ENCODE measurements at places on chromosomes 3 and 15.

GRCh38 chr15:22228101-22228762 lies 147.9 kb downstream of the OR4M2 start:
- no peak for DNase-seq

GRCh38 chr3:15121936-15122335 lies 23.0 kb upstream of the RBSN start:
- DNase-seq: no peak

- no peak for DNase-seq
Measured at GRCh38 chr15:85756411-85757072, 38.2 kb downstream of the KLHL25 start.

DNA sequence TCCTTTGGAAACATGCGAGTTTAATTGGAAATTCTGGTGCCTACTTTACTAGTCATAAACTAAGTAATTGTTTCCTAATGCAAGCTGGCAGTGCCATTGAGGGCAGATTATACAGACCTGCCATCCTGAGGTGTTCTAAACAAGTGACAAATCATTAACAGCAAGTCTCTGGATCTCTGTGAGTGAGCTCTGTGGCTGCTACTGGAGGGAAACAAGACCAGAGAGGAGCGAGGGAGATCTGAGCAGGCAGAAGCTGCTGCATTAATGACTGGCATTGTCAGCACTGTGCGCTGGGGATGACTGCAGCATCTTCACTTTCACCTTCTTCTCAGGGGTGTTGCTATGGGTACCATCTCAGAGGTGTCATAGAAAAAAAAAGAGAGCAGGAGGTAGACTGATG lies 308.4 kb upstream of the DPH6 start:
- no peak for DNase-seq

GRCh38 chr15:99582508-99582960 lies 16.8 kb downstream of the MEF2A start:
- DNase-seq: no peak

- DNase-seq: no peak
Measured at GRCh38 chr15:58738046-58738707, 11.3 kb downstream of the ADAM10 start.

DNA sequence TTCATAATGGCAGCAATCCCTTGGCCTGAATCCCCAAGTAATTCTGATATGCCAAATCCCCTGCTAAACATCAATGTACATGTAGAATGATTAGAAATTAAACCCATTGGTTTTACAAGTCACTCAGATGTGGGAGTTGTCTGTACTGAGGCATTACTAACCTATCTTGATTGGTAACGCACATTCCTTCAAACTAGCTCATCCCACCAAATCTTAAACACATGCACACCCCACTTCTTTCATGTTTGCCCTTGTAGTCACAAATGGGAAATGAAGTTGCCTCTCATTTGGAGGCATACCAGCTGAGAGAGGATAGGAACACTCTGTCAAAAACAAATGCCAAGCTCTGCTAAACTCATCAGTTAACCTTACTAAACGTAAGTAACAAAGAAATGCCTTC lies 29.1 kb upstream of the MAN2C1 start:
- no peak for DNase-seq

- no peak for DNase-seq
Measured at GRCh38 chr3:24519368-24520100, 24.9 kb upstream of the THRB start.

- DNase-seq: no peak
Measured at GRCh38 chr3:184602372-184603150, 41.0 kb downstream of the EPHB3 start.

- DNase-seq: no peak
Measured at GRCh38 chr15:77371850-77372563, 47.9 kb downstream of the PEAK1 start.

DNA sequence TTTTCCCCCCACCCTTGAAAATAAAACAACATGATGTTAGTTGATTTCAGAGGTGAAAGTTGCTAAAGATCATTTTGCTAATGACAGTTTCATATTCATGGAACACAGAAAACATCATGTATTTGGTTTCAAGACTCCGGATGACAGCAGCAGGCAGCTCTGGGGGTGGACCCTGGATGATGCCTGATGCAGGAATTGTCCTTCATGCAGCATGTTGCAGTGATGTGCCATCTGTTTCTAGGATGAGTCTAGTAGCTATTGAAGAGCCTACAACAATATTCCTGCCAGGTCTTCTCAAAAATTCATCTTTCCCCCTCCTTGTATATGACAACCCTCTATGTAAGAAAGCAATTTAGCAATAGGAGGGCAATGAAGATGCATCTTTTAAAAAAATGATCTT lies 108.3 kb downstream of the SV2B start:
- DNase-seq: no peak

GRCh38 chr3:42652611-42653302 lies 740 bp upstream of the ZBTB47 start:
- DNase-seq: no peak

- no peak for DNase-seq
Measured at GRCh38 chr15:82571722-82572222, 31.5 kb upstream of the RPS17 start.

DNA sequence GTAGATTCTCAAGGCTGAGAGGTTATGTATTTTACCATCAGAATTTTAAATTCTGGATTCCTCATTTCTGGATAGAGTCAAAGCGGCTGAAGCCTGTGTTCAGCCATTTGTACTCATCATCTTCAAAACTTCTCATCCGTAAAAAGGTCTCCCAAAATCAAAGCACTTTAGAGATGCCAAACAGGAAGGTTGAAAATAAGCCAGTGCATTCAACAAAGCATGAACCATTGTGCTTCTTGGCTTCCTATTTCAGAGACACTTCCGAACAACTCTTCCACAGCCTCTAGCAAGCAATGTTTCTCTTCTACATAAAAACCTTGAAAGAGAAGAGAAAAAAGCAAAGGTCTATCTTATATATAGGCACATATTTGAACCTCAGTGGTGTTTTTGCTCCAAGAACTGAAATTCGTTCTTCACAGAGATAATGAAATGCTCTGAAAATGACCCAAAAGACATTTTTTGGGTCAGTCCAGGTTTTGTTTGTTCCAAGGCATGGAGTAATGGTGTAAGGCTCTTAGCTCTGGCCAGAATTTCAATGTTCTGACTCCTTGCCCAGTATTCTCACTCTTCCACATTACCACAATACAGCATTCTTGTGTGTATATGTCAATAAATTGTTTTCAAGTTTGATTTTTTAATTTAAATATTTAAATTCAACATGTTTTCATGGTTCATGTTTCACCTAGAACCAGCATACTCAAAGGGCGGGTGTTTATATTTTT lies 163.1 kb downstream of the STAC start:
- no peak for DNase-seq

- DNase-seq: no peak
Measured at GRCh38 chr3:78424656-78425055, 1343.1 kb downstream of the ROBO1 start.

DNA sequence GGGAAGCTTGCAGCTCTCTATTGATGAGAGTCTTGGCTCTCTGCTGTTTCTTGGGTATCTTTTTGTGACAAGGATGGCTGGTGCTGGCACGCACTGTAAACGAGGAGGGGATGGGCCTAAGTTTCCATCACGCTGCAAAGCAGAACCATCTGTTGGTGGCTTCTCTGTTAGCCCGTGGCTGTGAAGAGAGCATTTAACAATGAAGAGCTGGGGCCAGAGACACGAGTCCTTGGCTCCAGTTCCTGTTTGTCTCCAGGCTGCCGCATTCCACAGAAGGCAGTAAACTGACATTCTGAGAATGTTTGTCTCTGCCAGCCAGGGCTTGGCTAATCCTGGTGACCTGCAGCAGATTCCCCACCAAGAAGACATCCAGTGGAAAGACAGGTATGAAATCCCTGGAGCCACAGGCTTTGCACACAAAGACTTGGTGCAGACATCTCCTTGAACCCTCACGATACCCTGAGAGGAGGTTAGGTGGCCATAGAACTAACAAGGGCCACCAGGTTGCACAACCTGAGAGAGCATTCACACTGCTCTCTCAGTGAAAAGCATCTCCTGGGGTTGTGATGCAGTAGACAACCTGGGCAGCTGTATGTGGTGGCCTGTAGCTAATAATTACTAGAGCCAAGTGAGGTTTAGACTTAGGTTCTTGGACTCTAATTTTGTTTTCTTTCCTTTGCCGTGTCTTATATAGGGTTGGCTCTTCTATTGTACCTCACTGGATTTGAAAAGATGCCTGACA lies 130.9 kb downstream of the ASB7 start:
- no peak for DNase-seq

DNA sequence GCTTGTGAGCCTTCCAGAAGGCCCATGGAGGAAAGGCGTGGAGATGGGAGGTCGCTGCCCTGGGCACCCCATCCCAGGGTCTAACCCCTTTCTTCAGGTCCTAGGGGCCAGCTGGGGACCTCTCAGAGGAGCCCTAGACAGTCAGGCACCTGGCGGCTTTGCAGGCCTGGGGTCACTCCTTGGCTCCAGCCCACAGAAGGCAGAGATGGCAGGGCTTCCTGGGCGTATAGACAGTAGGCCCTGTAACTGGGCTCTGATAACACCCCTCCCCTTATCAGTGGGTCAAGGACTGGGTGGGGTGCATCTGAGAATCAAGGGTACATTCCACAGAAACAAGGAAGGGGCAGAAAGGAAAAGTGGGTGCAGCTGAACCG lies 16.7 kb downstream of the ZDHHC19 start:
- no peak for DNase-seq

DNA sequence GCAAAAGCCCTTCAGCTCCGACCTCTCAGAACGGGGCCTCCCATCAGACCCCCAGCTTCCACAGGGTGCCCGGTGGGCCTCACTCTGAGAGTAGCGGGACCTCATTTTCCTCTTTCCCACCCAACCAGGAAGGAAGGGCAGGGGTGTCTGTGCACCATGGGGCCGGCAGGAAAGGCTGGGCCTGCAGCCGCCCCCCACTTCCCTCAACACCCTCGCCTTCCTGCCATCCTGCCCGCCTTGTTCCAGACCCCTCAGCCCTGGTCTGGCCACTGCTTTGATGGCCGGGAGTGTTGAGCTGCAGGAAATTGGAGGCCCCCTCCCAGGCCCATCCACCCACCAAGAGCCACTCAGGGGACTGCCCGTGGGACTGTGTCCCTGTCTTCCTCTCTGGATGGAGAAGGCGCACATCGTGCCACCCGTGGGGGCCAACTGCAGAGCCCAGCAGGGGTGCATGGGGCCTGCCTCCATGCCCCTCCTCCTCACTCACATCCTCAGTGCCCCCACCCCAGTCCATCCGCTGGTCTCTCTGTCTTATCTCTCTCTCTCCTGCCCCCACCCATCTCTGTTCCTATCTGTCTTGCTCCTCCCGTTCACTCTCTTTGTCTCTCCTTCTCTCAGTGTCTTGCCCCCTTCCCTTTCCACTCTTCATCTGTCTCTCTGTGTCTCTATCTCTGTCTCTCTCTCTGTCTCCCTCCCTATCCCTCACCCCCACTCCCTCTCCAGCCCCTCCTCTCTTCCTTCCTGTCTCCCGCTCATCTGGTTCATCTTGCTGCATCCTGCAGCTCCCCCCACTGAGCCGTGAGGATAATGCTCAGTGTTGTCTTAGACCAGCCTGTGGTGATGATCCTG lies 1.8 kb upstream of the PLXND1 start:
- no peak for DNase-seq

DNA sequence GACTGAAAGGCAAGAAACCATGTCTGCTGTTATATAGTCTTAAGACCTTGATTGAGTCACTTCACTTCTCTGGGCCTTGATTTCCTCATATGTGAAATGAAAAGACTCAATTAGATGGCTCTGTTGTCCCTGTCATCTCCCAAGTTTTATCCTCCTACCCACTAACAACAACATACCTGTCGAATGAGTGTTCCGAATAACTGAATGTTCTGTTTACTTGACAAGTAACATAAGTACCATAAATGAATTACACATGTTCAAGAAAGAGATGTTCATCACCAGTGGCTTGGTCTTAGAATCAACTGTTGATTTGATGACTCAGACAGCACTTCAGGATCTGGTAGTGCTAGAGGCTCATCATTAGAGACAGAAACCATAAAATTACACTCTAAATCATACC lies 311.7 kb downstream of the VPS13C start:
- no peak for DNase-seq

- DNase-seq: no peak
Measured at GRCh38 chr3:65551945-65552344, 486.8 kb downstream of the MAGI1 start.

DNA sequence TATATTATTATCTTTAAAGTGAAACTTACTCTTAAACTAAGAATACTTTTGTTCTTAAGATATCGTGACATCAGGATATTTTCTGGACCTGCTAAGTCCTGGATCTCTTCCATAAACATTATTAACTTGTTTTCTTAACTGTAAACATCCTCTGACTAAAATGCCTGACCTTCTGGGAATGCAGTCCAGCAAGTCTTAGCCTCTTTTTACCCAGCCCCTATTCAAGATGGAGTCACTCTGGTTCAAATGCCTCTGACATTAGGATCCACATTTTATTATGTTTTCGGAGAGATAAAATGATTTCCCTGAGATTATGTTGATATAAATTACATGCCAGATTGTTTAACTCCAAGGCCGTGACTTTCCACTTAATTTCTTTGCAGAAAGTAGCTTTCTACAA lies 37.6 kb downstream of the OSTN start:
- no peak for DNase-seq

DNA sequence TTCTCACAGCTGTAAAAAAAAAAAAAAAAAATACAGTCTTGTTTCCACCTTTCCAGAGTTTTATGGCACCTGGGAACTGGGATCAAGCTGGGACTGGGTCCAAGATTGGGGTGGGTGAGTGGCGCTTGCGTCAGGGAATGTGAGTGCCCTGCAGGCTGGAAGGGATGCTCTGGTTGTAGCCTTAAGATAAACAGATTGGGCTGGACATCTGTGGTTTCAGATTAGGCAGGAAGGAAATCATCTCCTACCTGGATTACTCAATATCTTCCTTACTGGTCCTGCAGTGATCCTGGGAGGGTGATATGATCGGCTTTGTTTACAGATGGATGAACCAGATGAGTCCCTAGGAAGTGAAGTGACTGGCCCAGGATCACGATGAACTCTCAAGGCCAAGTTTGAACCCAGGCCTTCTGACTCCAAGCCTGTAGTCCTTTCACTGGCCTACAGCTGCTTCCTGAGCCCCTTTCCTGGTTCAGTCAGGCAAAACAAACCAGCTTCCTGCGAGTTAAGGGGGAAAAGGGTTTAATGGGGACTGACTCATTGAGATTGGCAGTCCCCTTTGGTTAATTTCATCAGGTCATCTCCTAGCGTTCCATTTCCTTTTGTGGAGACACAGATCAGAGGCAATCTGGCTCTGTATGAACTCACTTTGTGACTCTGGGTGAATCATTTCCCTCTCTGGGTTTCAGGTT lies 179.8 kb downstream of the THSD4 start:
- no peak for DNase-seq

- no peak for DNase-seq
Measured at GRCh38 chr3:196555295-196555694, 13.1 kb downstream of the WDR53 start.

DNA sequence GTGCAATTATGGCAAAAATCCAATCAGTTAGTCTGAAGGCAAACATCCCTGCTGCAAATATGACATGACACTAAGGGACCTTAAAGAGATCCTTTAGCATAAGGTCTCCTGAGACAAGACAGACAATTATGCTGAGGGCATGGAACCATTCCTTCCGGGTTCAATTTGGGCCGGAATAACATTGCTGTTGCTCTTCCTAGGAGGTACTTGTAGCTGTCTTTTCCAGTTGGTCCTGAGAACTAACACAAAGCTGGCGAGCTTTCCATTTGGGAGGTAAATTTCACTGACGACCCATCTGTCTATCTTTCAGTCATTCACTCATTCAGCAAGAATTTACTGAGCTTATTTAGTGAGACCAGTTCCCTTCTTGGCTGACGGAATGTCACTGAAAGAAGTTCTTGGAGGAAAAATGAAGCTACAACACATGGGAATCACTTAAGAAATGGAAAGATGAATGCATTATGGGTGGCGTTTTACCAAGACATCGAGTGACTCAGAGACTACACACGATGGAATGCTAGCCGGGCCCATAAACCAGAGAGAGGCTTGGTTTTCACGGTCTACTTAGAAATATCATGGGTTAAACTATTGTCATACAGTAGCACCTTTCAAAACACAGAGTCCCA lies 215.5 kb downstream of the PDZRN3 start:
- no peak for DNase-seq
